ENCODE measurements at places on chromosomes 7 and 10.

GRCh38 chr7:22584179-22584578 lies 84.2 kb upstream of the STEAP1B start:
- no peak for DNase-seq

DNA sequence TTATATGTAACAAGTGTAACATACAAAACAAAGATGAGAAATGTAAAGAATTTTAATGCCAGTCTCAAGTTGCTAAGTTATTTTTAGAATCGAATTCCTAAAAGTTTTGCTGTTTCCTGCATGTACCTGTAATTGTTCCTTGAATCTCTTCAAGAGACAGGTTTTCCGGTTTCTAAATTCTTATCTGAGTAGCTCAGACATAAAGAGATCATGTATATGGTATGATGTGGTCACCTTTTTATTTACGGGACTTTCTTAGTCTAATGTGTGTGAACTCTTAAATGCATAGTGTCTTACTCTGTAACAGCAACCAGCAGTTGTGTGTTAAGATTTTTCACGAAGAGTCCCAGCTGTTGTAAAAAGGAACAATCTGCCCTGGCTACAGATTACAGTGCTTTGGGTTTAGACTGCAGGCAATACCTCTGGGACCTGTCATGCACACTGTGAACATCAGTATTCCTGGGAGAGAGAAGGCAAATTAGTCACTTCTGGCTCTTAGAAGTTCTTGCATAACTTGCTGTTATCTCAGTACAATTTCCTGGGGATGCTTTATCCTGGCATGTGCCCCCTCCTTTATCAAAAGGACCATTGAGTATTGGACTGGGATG lies 263.4 kb downstream of the BICC1 start:
- DNase-seq = no peak

- DNase-seq = no peak
Measured at GRCh38 chr7:105353752-105354328, 34.9 kb downstream of the SRPK2 start.

DNA sequence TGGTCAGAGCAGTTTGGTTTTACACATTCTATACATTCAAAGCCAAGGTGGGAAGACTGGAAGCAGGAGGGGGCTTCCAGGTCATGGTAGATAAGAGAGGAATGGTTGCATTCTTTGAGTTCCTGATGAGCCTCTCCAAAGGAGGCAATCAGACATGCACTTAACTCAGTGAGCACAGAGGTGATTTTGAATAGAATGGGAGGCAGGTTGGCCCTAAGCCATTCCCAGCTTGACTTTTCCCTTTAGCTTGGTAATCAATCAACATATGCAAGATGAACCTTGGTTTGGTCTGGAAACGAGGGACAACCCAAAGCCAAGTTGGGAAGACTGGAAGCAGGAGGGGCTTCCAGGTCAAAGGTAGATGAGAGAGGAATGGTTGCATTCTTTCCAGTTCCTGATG lies 31.4 kb downstream of the TCERG1L start:
- no peak for DNase-seq

DNA sequence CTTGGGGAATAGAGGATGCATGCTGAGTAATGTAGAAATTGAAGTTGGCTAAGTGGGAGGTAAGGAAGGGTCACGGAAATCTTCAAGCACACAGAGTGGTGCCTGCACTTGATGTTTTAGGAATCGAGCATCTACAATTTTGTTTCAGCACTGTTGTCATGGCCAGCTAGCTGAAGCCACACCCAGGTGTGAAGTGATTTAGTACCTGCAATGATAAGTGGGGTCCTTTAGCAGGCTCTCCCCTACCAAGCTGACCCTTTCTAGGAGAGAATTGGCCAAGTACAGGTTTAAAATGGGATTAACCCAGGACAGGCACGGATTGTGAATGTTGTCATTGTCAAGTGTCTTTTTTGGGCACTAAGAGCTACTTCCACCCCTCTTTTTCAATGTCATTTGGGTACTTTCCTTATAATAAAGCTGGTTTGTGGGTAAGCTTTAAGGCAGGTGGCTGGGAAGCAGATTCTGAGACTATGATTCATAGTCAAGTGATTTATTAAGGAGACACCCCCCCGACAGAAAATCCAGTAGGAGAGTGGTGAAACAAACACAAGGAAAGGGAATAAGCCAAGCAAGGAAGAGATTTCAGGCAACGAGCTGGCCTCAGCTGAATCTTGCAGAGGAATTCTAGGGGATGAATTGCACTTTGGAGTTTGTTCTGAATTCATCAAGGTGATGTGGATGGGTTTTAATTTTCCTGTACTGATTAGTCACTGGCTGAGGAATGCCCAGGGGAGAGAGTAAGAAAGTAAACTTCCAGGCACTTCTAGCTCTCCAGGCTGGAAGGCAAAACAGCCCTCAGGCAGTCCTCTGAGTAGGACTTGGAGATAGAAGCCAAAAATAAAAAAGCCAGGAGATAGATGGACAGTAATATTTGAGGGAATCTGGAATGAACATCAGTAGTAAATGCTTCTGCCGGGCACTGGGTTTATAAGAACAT lies 1128.4 kb downstream of the SORCS3 start:
- no peak for DNase-seq

DNA sequence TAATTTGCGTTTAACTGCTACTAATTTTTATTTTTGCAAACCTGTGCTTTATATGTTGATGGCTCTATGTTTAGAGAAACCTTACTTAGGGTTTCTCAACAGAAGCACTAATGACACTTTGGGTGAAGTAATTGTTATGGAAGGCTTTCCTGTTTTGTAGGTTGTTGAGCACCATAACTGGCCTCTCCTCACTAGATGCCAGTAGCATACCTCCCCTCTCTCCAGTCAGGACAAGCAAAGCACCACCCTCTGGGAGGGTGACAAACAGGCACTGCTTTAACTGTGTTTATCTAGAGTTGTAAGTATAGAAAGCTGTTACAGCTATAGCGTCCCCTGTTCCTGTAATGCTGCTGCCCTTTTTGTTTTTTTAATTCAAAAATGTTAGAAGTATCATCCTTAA lies 60.9 kb downstream of the WAC start:
- DNase-seq = no peak

DNA sequence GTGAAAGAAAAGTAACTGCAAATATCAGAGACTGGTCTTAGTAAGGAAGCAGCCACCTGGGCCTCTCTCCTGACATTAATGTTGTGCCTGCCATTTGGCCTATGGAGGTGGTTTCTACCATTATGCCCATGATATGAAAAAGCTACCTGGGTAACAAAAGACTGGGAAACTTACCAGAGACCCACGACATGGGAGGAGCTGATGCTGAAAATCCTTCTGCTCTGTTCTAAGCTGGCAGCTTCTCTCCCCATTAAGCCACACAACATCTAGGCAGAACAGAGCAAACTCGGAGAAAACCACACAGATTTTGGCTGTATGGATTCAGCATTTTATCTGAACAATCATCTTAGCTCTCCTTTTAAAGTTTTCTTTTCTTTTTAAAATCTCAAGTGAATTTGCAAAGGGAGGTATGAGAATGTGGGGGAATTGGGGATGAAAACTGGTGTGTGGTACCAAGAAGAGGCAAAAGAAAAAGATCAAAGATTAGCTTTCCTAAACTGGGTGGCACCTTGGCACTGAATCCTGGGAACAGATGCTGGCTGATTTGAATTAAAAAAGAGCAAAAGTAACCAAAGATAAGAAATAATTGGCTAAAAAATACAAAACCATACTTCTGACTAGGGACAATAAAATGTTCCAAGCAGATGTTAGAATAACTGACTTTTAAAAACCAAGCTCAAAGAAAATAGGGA lies 128.6 kb upstream of the ANKRD1 start:
- no peak for DNase-seq

- DNase-seq = no peak
Measured at GRCh38 chr7:91230503-91230902, 33.7 kb upstream of the FZD1 start.

DNA sequence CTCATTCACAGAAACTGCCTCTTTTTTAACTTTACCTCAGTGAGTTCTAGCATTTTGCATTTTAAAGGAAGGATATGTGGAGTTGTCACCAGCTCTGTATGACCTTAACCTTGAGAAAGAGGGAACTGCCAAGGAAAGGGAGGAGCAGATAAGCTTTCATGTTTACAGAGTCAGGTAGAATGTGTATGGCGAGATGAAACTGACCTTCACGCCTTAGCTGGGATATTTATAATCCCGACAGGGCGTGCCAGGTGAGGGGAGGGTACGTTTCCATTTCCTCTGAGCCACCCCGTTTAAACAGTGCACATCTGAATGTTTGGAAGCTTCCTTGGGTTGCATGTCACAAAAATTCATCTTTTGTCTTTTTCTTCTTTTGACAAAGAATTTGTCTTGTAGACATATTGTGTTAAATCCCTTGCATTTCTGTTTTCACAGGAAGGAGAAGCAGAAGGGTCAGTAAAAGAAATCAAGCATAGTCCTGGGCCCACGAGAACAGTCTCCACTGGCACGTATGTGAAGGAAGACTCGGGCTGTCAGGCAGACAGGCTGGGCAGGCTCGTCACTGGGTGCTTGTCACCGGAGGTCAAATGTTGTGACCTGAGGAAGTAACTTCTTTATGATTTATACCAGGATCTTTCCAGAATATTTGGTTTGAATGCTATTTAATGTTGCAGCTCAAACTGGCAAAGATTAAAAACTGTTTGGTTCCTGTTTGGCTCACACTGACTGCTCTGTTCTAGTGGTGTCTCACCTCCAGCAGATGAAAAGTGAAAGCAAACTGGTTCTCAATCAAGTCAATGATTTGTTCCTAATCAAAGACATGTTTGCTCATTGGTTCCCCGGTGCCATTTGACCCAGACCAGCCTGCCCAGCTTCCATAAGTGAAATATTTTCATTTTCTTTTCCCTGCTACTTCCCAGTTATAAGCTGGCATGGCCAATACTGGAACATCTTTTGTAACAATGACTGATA lies 16.2 kb downstream of the OPTN start:
- no peak for DNase-seq

Data from esophagus squamous epithelium (tissue), 5 donors.